ENCODE measurements at places on chromosomes 2 and 18.

GRCh38 chr2:26561918-26562810 lies 79.0 kb downstream of the CIB4 start:
- H3K4me1 ChIP-seq: peaks cover 7% of the 10 kb centered on the region
- H3K27me3 ChIP-seq: peaks cover 73% of the 10 kb centered on the region
- H3K27ac ChIP-seq: no peak overlapping the region
- DNase-seq: peak; percentile 61
- peak overlapping the region; percentile 51 for H3K4me3 ChIP-seq

GRCh38 chr18:59056706-59057492 lies 82.8 kb upstream of the SEC11C start:
- H3K27me3 ChIP-seq: no peaks in the 10 kb centered on the region
- DNase-seq: peak; percentile 83
- no peaks in the 10 kb centered on the region for H3K36me3 ChIP-seq
- no peak overlapping the region for H3K4me3 ChIP-seq
- H3K27ac ChIP-seq: no peak overlapping the region

DNA sequence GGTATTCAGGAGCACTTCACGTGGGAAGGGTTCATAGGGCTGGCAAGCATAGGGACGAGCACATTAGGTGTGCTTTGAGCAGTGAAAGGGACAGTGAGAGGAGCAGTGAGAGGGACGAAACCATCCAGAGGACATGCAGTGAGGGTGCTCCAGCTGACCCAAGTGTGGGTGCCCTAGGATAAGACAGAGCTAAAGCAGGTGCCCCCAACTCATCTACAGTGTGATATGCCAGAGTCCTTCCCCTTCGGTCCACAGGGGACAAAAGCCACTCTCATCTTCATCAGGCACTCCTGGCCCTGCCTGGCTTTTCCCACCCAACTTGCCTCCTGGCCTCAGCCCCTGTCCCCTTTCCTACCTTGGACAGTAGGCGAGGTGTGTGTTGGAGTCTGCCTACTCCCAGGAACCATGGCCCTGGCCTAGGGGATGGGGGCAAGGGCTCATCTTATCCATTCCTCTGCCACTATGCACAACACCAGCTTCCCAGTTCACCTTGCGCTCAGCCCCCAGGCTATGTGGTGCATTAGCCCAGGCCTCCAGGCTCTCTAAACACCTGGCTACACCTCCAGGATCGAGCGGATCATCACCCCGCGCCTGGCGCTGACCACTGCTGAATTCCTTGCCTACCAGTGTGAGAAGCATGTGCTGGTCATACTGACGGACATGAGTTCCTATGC lies 16.1 kb upstream of the ANKRD53 start:
- DNase-seq: no peak
- H3K4me1 ChIP-seq: peaks cover 5% of the 10 kb centered on the region
- H3K27me3 ChIP-seq: peaks cover 33% of the 10 kb centered on the region
- no peaks in the 10 kb centered on the region for H3K36me3 ChIP-seq
- H3K4me3 ChIP-seq: no peak overlapping the region

DNA sequence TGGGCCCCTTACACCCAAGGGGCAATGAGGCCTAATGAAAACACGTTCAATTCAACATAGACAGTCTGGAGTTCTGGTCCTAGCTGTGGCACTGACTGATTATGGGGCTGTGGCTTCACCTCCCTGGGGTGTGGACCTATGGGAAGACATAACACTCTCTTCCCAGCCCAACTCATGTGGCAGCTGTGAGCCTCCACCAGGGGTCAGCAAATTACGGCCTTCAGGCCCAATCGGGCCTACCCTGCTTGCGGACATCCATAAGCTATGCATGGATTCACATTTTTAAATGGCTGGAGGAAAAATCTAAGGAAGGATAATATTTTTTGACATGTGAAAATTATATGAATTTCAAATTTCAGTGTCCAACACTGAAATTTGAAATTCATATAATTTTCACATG lies 101.3 kb downstream of the LOXHD1 start:
- H3K27ac ChIP-seq: no peak overlapping the region
- no peak for DNase-seq
- H3K27me3 ChIP-seq: no peaks in the 10 kb centered on the region
- no peak overlapping the region for H3K4me3 ChIP-seq
- no peaks in the 10 kb centered on the region for H3K36me3 ChIP-seq
- H3K4me1 ChIP-seq: no peaks in the 10 kb centered on the region

DNA sequence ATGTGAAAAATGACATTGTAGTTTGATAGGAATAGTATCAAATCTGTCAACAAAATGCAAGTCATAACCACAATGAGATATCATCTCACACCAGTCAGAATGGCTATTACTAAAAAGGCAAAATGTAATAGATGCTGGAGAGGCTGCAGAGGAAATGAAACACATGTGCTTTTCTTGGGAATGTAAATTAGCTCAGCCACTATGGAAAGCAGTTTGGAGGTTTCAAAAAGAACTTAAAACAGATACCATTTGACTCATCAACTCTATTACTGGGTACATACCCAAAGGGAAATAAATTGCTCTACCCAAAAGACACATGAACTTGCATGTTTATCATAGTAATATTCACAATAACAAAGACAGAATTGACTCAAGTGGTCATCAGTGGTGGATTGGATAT lies 572.6 kb downstream of the TRIB2 start:
- H3K36me3 ChIP-seq: no peaks in the 10 kb centered on the region
- H3K4me1 ChIP-seq: no peaks in the 10 kb centered on the region
- H3K27ac ChIP-seq: no peak overlapping the region
- no peaks in the 10 kb centered on the region for H3K27me3 ChIP-seq
- DNase-seq: no peak
- H3K4me3 ChIP-seq: no peak overlapping the region

GRCh38 chr2:21650569-21650968 lies 526.8 kb downstream of the TDRD15 start:
- H3K27ac ChIP-seq: no peak overlapping the region
- no peaks in the 10 kb centered on the region for H3K36me3 ChIP-seq
- no peak overlapping the region for H3K4me3 ChIP-seq
- no peak for DNase-seq
- no peaks in the 10 kb centered on the region for H3K4me1 ChIP-seq

GRCh38 chr2:195413422-195413821 lies 243.6 kb upstream of the SLC39A10 start:
- H3K4me1 ChIP-seq: no peaks in the 10 kb centered on the region
- H3K4me3 ChIP-seq: no peak overlapping the region

DNA sequence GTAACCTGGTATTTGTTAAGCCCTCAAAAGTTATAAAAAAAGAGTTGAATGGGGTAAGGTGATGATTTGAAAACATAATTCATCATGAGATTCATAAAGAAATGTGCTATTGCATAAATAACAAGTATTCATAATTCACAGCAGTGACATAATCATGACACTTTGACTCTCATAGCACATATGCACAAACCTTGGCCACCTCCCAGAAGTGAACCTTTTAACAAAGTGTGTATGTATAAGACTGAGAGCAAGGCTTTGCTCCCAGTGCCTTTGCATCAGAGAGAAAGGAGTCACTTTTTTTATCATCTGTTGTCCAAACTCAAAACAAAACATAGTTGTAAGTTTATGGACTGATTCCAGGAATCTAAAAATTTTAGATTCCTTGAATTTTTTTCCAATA lies 15.0 kb upstream of the HTR2B start:
- H3K36me3 ChIP-seq: no peaks in the 10 kb centered on the region
- DNase-seq: no peak
- no peak overlapping the region for H3K27ac ChIP-seq
- no peaks in the 10 kb centered on the region for H3K4me1 ChIP-seq
- H3K4me3 ChIP-seq: no peak overlapping the region
- H3K27me3 ChIP-seq: no peaks in the 10 kb centered on the region

- no peaks in the 10 kb centered on the region for H3K27me3 ChIP-seq
- no peaks in the 10 kb centered on the region for H3K36me3 ChIP-seq
- DNase-seq: no peak
- peaks cover 4% of the 10 kb centered on the region for H3K4me1 ChIP-seq
- peak overlapping the region; percentile 90 for H3K27ac ChIP-seq
These were observed 30.3 kb downstream of the TNS1 start for GRCh38 chr2:217972490-217972889.

GRCh38 chr2:230411570-230412370 lies 4.2 kb upstream of the SP100 start:
- peaks cover 7% of the 10 kb centered on the region for H3K4me1 ChIP-seq
- H3K4me3 ChIP-seq: peak overlapping the region; percentile 69
- no peaks in the 10 kb centered on the region for H3K27me3 ChIP-seq
- no peaks in the 10 kb centered on the region for H3K36me3 ChIP-seq
- peak overlapping the region; percentile 89 for H3K27ac ChIP-seq
- DNase-seq: peak; percentile 73

GRCh38 chr2:46870051-46870839 lies 45.4 kb downstream of the MCFD2 start:
- peaks cover 27% of the 10 kb centered on the region for H3K4me1 ChIP-seq
- no peak overlapping the region for H3K4me3 ChIP-seq
- no peaks in the 10 kb centered on the region for H3K27me3 ChIP-seq
- no peak for DNase-seq
- H3K36me3 ChIP-seq: no peaks in the 10 kb centered on the region

- no peaks in the 10 kb centered on the region for H3K27me3 ChIP-seq
- H3K4me3 ChIP-seq: no peak overlapping the region
- H3K27ac ChIP-seq: no peak overlapping the region
- H3K4me1 ChIP-seq: no peaks in the 10 kb centered on the region
- DNase-seq: no peak
- no peaks in the 10 kb centered on the region for H3K36me3 ChIP-seq
These were observed 32.3 kb downstream of the CYP26B1 start for GRCh38 chr2:72115110-72116080.

DNA sequence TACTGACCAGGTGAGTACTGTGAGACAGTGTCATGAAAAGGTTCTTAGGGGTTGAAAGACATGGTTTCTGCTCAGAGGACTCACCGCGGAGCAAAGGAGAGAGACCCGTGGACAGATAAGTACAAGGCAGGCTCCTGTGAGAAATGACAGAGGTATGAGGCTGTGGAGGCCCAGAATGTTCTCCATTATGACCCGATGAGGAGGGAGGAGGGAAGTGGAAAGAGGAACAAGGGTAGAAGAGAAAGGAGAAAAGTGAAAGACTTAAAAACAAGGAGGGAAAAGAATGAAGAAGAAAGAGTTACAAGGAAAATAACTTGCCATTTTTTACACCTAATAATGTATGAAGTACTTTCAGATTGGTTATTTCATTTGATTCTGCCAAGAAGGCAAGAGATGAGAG lies 29.8 kb downstream of the MAPRE3 start:
- H3K36me3 ChIP-seq: no peaks in the 10 kb centered on the region
- H3K27ac ChIP-seq: no peak overlapping the region
- no peak overlapping the region for H3K4me3 ChIP-seq
- no peaks in the 10 kb centered on the region for H3K4me1 ChIP-seq
- H3K27me3 ChIP-seq: no peaks in the 10 kb centered on the region

- no peak for DNase-seq
- H3K4me1 ChIP-seq: no peaks in the 10 kb centered on the region
- H3K27me3 ChIP-seq: no peaks in the 10 kb centered on the region
These were observed 106.2 kb upstream of the EPC2 start for GRCh38 chr2:148538375-148538774.

DNA sequence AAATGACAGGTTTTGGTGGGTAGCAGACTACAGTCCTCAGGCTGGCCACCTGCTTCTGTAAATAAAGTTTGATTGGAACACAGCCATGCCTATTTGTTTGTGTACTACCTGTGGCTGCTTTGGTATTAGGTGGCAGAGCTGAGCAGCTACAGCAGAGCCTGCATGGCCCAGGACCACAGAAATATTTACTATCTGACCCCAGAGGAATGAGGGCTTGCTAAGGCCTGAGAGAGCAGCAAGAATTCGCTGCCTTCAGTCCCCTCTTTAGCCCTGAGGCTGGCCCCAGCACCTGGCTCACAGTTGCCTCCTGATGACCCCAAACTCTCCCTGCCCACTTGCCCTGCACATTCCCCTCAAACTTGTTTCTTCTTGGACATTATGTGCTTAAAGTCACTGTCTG lies 32.5 kb downstream of the POLR1A start:
- no peak for DNase-seq
- no peak overlapping the region for H3K4me3 ChIP-seq
- H3K27me3 ChIP-seq: no peaks in the 10 kb centered on the region
- peaks cover 9% of the 10 kb centered on the region for H3K4me1 ChIP-seq

GRCh38 chr18:77679869-77680268 lies 430.2 kb downstream of the GALR1 start:
- H3K27me3 ChIP-seq: peaks cover 6% of the 10 kb centered on the region
- no peaks in the 10 kb centered on the region for H3K36me3 ChIP-seq
- DNase-seq: no peak
- H3K27ac ChIP-seq: no peak overlapping the region

DNA sequence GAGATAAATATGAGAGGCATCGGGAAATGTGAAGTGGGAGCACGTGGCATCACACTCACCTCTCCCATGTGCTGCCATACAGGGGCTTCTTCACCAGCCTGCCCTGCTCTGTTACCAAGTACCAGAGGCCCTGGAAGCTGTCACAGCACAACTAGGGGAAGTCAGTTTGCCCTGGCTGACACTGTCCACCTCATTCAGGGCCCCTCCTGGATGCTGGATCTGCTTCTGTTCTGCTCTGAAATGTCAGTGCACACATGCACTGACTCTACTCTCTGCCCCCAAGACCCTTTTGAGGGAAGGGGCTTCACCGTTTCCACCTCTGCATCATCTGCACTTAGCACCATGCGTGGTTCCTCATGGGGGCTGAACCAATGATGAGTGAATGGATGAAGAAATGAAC lies 311.1 kb downstream of the EN1 start:
- H3K27me3 ChIP-seq: no peaks in the 10 kb centered on the region
- H3K36me3 ChIP-seq: no peaks in the 10 kb centered on the region
- H3K4me1 ChIP-seq: no peaks in the 10 kb centered on the region

DNA sequence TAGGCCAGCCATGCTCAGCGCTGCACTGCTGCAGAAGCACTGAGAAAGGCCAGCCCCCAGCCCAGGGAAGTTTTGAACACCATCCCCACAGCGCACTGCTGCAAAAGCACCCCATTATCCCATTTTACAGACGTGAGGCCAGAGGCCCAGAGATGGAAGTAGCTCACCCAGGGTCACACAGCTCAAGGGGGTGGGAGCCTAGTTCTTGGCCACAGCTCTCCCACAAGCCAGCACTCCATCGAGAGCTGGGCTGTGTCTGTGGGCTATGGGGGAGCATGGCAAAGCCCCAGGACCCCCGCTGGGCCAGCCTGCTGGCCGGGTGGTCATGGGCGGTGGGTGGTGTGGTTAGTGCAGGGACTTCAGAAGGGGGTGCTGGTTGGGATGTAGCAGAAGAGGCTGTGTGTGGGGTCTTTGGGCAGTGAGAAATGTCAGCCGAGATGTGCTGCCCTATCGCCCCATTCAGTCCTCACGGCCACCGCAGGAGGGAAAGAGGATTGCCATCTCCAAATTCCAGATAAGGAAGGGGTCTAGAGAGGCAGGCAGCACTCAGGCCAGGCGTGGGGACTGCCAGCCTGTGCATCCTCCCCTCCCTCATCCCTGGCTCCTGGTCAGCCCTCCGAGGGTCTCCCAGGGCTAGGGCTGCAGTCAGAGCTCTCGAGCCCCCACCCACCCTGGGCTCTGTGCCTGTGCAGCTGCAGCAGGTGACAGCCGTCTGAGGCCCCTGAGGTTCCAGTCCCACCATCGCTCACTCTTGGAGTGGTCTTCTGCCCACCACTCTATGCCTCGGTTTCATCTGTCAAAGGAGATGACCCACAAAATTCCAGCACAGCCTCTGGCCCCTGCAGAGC lies 17.0 kb upstream of the GPR17 start:
- H3K4me3 ChIP-seq: no peak overlapping the region
- no peaks in the 10 kb centered on the region for H3K27me3 ChIP-seq
- no peaks in the 10 kb centered on the region for H3K36me3 ChIP-seq
- no peak overlapping the region for H3K27ac ChIP-seq
- DNase-seq: no peak

GRCh38 chr18:75958683-75959082 lies 531.2 kb upstream of the SMIM21 start:
- no peaks in the 10 kb centered on the region for H3K4me1 ChIP-seq
- H3K27me3 ChIP-seq: no peaks in the 10 kb centered on the region
- H3K4me3 ChIP-seq: no peak overlapping the region
- no peaks in the 10 kb centered on the region for H3K36me3 ChIP-seq
- DNase-seq: no peak
- H3K27ac ChIP-seq: no peak overlapping the region
